Epithelial cell of umbilical artery (primary cell): ENCODE measurements at places on chromosomes 16 and 17. TPM values are rescaled to one million over a fixed set of nuclear protein-coding genes. Genes with fewer than 3 reads are reported as not detected.

The KRTAP2-1 gene
- total RNA-seq = not detected in 2 replicates

The DHRS7C gene
- not detected in 2 replicates for total RNA-seq

The TNFRSF12A gene
- 244 and 303 TPM in 2 replicates for total RNA-seq

The RDM1 gene
- 0.46 TPM in 1 of 2 replicates, not detected in the other for total RNA-seq

The TBC1D3H gene
- not detected in 2 replicates for total RNA-seq

The RND2 gene
- under 0.01 and 0.46 TPM in 2 replicates for total RNA-seq
